ENCODE measurements at places on chromosomes 13 and 19. TPM values are rescaled to one million over a fixed set of nuclear protein-coding genes. Genes with fewer than 3 reads are reported as not detected.

HPN gene
- 115 TPM for polyA plus RNA-seq

DNA sequence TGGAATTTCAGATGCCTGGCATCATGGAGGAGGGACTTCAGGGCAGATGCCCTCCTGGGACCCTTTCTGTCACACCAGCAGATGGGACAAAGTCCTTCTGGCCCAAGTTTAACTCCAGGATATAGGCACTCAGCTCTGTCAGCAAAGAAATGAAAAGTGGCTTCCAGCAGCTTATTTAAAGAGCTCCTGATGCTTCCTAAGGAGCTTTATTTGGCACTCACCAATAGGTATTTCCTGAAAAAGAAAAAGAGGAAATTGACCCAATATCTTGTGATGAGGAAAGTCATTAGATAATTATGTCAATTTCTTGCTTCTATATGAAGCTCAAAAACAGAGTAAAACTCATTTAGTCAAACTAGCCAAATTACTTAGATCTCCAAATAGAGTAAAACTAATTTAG lies 224.6 kb downstream of the RAP2A start:
- DNase-seq = no peak

ZNF763 gene
- 12.5 TPM for polyA plus RNA-seq

CD37 gene
- 38.1 TPM for polyA plus RNA-seq

DNA sequence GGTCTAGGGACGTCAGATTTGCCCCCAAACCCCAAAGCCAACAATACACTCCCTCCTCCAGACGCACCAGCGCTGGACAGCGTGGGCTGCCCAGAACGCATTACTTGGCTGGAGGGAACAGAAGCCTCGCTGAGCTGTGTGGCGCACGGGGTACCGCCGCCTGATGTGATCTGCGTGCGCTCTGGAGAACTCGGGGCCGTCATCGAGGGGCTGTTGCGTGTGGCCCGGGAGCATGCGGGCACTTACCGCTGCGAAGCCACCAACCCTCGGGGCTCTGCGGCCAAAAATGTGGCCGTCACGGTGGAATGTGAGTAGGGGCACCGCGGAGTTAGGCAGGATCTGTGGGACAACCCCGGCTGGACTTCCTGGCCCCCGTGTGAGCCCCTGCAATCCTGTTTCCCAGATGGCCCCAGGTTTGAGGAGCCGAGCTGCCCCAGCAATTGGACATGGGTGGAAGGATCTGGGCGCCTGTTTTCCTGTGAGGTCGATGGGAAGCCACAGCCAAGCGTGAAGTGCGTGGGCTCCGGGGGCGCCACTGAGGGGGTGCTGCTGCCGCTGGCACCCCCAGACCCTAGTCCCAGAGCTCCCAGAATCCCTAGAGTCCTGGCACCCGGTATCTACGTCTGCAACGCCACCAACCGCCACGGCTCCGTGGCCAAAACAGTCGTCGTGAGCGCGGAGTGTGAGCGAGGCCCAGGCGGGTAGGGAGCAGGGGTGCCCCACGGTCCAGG lies 4.0 kb downstream of the ICAM5 start:
- no peak for DNase-seq

POSTN gene
- 279 TPM for polyA plus RNA-seq

TPTE2 gene
- polyA plus RNA-seq = 0.11 TPM

DNA sequence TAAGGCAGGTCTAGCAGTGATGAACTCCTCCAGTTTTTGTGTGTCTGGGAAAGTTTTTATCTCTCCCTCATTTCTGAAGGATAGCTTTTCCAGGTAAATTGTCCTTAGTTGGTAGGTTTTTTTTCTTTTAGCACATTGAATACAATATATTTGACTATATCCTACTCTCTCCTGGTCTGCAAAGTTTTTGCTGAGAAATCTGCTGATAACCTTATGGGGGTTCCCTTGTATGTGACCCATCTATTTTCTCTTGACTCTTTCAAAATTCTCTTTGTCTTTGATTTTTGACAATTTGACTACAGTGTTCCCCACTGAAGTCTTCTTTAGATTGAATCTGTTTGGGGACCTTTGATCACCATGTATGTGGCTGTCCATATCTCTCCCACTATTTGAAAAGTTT lies 42.6 kb upstream of the ZNF507 start:
- DNase-seq = no peak

DNA sequence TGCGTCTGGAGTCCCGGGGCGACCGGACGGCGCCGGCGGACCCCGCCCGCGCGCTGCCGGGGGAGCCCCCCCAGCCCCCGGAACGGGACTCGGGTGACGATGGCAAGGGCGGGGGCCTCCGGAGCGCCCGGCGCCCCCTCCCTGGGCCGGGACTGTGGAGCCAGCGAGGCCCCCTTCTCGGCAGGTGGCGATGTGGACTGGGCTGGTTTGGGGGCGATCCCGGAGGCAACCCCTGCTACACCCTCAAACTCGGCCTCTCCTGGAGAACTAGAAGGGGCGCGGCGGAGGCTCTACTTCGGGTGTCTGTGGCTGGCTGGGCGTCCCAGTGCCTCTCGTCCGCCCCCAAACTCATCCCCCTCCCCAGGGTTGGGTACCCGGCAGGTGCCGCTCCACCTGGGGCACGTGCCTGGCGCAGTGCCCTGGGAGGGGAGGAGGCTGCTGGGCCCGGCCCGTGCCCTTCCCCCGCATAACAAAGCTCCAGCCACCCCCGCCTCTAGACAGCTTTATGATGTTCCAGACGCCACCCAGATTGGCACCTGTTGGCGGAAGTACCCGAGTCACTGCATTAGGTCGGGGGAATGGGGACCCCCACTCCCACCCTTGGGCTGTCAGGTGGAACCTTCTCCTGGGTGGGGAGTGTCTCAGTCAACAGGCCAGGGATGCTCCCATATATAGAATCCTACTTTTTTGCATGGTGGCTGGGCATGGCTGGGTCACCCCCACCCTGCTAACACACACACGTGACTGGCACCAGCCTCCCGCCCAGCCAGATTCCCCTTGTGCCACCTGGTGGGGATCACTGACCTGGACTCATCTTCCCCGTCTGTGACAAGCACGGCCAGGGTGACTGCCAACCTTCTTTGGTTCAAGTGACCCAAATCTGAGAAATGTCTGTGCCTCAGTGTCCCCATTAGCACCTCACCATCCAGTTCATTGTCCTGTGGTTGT lies 722 bp downstream of the PKN1 start:
- DNase-seq = no peak

GRCh38 chr13:45474584-45475454 lies 10.1 kb downstream of the COG3 start:
- DNase-seq = no peak

GRCh38 chr19:38360839-38361631 lies 13.3 kb upstream of the PSMD8 start:
- DNase-seq = no peak

All from left renal cortex interstitium (tissue), 4 donors.